CD8-positive, alpha-beta memory T cell (primary cell): ENCODE measurements at places on chromosomes 6 and 20.

GRCh38 chr6:112227992-112228391, 26.4 kb downstream of the LAMA4 start:
- no peaks in the 10 kb centered on the region for H3K4me1 ChIP-seq
- DNase-seq, result no peak
- H3K27me3 ChIP-seq, result no peaks in the 10 kb centered on the region
- no peak overlapping the region for H3K27ac ChIP-seq

DNA sequence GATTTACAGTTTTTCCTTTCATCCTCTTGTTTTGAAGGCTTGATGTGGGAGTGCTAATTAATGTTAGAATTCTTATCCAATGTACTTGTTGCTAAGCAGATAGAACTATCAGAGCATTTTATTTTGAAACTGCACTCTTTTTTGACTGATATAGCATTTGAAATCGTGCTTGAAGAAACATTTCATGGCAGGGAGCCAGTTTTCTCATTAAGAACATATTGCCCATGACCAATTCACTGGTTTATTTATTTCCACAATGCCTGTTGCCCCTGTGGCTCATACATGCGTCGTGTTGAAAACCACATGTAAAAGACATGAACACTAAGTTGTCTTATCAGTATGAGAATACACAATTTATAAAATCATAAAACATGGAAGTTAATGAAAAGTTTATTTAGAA, 479.7 kb upstream of the FLRT3 start:
- H3K4me3 ChIP-seq, result no peak overlapping the region
- no peak for DNase-seq
- no peak overlapping the region for H3K27ac ChIP-seq
- H3K4me1 ChIP-seq, result no peaks in the 10 kb centered on the region
- H3K36me3 ChIP-seq, result no peaks in the 10 kb centered on the region

DNA sequence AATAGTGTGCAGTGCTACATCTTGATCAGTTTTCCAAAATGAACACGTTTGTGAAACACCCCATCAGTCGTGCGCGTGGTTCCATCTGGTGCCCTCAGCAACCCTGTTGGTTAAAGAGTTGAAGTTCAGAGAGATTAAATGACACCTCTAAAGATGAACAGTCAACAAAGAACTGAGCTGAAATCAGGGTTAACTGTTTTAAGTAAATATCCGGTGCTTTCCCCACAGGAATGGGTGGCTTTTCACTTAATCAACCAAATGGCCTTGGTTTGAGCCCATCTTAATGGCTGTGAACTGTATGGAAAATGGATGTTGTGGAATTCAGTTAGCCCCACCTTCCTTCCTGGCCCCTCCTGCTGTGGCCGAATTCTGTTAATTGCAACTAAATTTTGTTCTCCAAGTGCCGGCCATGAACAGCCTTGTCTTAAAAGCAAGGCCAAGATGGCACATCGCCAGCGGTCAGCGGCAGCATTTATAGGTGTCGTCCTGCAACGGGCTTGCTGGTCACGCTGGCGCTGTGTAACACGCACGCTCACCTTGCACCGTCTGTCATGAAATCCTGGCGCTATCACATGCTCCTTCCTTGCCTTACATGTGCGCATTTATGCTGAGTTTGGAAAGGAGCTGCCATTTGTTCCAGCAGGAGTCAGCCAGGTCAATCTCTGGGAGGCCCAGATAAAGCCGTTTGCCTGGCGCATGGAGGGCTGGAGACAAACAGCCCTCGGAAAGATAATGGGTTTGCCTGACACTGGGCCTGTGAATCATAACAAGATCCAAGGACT, 164.5 kb downstream of the ERMARD start:
- DNase-seq, result no peak
- no peak overlapping the region for H3K27ac ChIP-seq
- no peaks in the 10 kb centered on the region for H3K27me3 ChIP-seq
- H3K36me3 ChIP-seq, result no peaks in the 10 kb centered on the region
- H3K4me3 ChIP-seq, result no peak overlapping the region

- peaks cover 18% of the 10 kb centered on the region for H3K4me1 ChIP-seq
- H3K27me3 ChIP-seq, result no peaks in the 10 kb centered on the region
- no peak for DNase-seq
- no peak overlapping the region for H3K4me3 ChIP-seq
Measured at GRCh38 chr6:137358273-137358672, 135.9 kb downstream of the OLIG3 start.

- H3K36me3 ChIP-seq, result no peaks in the 10 kb centered on the region
- peak; percentile 60 for DNase-seq
- no peak overlapping the region for H3K4me3 ChIP-seq
- H3K27me3 ChIP-seq, result no peaks in the 10 kb centered on the region
- no peak overlapping the region for H3K27ac ChIP-seq
- H3K4me1 ChIP-seq, result peaks cover 85% of the 10 kb centered on the region
Measured at GRCh38 chr20:62921119-62921687, 5.1 kb downstream of the DIDO1 start.

DNA sequence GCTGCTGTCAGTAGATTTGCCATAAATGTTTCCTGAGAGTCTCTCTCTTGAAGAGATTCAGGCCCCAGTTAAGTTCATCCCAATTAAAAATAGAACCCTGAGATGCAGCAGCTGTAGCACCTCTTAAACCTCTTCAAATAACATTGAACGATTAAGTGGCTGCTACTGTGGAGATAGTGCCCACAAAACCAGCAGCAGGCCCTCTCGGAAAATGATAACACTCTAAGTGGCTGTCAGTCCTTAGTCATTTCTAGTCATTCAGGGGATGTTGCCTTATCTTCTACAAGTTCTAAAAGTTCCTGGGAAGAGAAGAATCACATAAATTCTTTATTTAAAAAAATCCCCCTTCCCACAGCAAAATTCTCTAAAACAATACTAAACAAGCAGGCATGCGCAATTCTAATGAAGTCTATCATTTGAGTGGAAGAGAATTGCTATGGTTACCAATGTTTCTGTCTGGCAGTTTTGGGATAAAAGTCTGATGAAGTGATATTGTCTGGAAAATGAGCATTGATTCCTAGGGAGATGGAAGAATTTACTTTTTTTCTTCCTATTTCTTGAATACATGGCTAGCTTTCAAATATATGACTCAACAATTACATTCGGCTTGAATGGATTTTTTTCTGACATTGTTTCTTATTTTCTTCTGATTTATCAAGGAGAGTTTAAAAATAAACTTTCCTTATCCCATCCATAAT, 131.9 kb downstream of the TRMT11 start:
- no peaks in the 10 kb centered on the region for H3K27me3 ChIP-seq
- H3K36me3 ChIP-seq, result no peaks in the 10 kb centered on the region
- DNase-seq, result no peak
